ENCODE measurements at places on chromosomes 3 and 15.
A peak's percentile ranks its signal among the peaks of the same experiment; 100 is the strongest.

- no peak for DNase-seq
Measured at GRCh38 chr3:118527514-118528044, 507.1 kb downstream of the IGSF11 start.

- peak; percentile 77 for DNase-seq
Measured at GRCh38 chr3:128447561-128448013, 19.1 kb downstream of the DNAJB8 start.

GRCh38 chr15:57495041-57495440 lies 96.7 kb upstream of the MYZAP start:
- DNase-seq, result no peak

DNA sequence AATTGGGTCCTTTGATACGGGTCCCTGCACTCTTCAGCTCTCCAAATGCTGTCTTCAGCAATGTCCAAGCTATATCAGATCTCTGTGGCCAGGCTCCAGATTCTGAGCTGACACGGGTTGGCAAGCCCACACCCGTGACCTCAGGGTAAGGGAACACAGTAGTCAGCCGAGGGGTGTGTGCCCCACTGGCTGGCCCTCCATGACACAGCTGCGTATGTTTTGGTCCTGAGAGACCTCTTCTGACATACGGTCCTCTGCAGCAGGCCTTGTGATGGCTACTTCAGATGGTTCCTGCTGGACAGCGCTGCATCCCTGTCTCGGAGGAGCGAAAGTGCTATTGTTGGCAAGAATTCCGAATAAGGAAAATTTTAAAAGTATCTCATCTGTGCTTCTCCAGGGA lies 85.2 kb upstream of the ADAMTS17 start:
- DNase-seq, result no peak

GRCh38 chr15:40243126-40243810 lies 4.4 kb downstream of the PAK6 start:
- no peak for DNase-seq

GRCh38 chr3:169295126-169295525 lies 368.4 kb downstream of the MECOM start:
- DNase-seq, result no peak

GRCh38 chr3:164401923-164402322 lies 676.4 kb downstream of the SI start:
- DNase-seq, result no peak

DNA sequence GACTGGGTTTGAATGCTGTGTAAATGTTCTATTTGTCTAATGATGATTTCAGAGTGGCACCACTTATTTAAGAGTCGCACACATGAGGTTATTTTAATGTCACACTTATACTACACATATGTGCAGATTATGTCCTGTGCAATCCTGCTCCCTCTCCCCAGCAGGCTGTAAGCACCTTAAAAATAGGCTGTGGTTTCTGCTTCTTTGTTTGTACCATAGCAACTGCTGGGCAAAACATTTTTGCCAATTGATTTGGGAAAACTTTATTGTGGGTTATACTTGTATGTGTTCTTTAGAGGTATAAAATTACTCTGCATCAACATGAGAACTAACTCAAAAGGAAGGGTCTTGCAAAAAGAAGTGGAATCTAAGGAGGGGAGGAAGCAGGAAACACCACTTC lies 318.5 kb downstream of the NTRK3 start:
- DNase-seq, result no peak

DNA sequence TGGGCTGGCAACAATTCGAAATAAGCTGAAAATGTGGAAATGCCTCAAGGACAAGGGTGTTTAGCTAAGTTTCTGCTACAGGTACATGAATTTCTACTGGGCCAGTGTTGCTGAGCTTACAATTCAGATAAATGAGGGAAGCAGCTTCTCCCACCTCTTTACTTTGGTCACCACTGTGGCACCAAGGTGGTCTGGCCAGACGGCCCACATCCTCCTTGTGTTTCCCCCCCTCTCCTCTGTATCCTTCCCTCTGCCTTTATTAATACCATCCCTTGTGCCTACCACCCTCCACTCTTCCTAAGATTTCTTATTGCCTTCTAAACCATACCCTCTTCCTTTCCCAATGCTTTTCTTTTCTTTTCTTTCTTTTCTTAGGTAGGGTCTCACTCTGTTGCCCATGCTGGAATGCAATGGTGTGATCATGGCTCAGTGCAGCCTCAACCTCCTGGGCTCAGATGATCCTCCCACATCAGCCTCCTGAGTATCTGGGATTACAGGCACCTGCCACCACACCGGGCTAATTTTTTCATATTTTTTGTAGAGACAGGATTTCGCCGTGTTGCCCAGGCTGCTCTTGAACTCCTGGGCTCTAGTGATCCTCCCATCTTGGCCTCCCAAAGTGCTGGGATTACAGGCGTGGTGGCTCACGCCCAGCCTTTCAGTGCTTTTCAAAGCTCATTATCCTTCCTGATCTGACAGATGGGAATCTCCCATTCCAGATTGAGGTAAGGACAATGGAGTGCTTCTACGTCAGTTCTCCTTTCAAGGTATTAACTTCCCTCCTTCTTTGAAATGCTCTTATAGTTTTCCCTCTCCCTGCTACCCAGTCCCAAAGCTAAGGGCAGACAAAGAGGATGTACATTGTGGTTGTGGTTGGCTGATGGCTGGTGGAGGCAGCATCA lies 14.8 kb downstream of the ANXA2 start:
- no peak for DNase-seq

GRCh38 chr3:105812194-105812586 lies 56.6 kb downstream of the CBLB start:
- no peak for DNase-seq

DNA sequence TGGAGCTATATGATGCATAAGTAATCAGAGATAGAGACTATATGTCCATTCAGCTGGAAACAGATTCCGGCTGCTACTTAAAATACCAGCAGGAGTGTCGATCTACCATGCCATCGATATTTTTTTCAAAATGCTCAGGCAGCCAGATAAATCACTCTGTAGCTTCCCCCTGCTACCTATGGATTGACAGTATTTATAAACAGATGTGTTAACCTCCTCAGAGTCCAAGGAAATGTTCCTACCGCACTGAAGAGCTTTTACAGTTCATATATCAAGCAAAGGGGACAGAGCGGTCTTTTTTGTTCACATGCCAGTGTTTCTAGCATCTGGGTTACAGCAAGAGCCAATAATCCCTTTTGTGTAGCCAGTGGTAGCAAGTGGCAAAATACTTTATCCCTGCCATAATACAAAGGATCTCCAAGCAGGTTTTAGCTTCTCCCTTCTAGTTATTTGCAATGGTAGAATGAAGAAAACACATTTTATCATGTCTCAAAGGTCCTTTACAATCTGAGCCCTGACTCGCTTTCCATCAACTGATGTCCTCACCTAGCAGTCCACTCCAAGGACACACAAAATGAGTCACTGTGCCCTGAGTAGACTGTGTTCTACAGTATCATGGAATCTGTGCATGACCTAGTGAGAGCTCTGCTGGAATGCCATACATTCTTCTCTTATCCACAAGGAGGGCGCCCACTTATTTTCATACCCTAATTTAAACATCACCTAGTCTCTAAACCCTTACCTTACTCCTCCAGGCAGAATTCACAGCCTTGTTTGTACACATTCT lies 507.0 kb downstream of the TBL1XR1 start:
- DNase-seq, result no peak

DNA sequence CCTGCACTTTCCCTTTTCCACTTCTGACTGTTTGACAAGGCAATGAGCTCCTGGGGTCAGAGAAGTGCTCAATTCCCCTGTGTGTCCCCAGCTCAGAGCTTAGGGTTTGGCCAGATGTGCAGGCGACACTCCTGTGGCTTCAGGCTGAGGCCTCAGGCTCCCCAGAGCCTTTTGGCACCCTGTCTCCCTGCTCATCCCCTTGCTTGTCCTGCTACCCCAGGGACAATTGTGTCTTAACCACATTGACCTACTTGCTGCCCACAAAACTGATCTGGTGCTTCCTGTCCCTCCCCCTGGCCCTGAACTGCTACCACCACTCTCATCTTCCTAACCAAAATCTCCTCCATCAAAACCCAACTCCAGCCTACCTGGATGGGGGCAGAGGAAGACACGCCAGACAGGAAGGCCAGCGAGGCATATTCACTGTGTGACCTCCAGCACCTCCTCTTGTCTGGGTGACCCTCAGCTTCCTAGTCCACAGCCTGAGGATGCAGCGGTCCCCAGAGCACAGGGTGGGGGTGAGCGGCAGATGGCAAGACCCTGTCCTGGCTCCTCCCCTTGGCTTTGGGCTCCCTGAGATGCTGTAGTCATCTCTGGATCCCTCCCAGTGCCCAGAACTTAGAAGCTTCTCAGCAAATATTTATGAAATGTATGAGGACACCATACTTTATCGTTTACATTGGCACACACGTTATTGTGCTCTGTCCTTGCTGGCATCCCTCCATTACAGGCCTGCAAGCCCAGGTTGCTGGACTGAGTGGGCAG lies 98.9 kb upstream of the SLC6A6 start:
- no peak for DNase-seq
